ENCODE measurements at places on chromosomes 11 and 22.

DNA sequence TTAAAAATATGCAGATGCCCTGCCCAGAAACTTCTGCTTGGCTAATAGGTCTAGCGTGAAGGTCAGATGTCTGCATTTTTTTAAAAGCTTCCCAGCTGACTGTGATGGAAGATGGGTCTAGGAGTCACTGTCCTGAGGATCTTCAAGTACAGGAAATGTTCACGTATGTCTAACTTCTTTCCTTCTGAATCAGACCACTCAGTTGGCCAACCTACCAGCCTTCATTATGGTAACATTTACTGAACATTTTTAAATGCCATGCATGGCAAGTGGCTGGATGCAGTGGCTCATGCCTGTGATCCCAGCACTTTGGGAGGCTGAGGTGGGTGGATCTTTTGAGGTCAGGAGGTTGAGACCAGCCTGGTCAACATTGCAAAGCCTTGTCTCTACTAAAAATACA, 1.1 kb upstream of the PRG2 start:
- DNase-seq = no peak

GRCh38 chr11:102773386-102773785, 7.0 kb downstream of the MMP10 start:
- no peak for DNase-seq

DNA sequence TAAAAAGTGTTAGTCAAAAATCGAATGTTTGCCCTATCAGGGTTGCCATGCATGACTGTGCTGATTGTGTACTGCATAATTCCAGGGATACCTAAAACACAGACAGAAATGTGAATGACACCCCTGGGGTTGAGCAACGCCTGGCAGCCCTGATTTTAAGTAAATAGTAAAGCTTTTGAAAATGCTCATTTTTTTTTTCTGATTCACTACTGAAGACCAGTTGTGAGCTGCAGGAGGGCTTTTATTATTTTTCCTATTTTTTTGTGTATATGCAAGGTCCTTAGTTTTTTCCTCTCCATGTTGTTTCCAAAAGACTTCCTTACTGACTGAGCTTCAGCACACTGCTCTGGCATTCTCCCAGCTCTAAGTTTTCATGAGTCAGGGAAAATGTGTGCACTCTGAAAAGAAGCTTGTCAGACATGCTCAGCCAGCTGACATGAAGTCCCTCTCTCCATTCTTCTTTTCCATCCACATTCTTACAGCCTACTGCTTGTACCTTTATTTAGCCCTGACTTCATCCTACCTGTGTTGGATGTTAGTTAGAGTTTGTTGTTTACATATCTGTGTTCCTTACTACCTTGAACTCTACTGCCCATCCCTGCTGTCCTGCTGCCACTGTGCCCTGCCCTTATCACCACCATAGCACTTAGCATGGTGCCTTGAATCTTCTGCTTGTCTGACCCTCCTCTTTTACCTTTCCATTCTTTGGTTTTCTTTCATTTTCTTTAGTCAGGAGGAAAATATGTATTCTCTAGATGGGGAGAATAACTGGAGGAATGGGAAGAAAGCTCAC, 79.5 kb downstream of the HORMAD2 start:
- DNase-seq = no peak

GRCh38 chr11:86218125-86219084, 26.1 kb upstream of the EED start:
- peak; percentile 55 for DNase-seq

- DNase-seq = no peak
Observed at GRCh38 chr22:47388331-47388730, 625.9 kb downstream of the TBC1D22A start.

GRCh38 chr11:73233211-73233610, 15.1 kb downstream of the P2RY2 start:
- DNase-seq = no peak

Measured in COR-L47 (cell line).